ENCODE measurements at places on chromosomes 12 and 14.

GRCh38 chr14:92507174-92507768 lies 6.3 kb upstream of the RIN3 start:
- no peak for DNase-seq

DNA sequence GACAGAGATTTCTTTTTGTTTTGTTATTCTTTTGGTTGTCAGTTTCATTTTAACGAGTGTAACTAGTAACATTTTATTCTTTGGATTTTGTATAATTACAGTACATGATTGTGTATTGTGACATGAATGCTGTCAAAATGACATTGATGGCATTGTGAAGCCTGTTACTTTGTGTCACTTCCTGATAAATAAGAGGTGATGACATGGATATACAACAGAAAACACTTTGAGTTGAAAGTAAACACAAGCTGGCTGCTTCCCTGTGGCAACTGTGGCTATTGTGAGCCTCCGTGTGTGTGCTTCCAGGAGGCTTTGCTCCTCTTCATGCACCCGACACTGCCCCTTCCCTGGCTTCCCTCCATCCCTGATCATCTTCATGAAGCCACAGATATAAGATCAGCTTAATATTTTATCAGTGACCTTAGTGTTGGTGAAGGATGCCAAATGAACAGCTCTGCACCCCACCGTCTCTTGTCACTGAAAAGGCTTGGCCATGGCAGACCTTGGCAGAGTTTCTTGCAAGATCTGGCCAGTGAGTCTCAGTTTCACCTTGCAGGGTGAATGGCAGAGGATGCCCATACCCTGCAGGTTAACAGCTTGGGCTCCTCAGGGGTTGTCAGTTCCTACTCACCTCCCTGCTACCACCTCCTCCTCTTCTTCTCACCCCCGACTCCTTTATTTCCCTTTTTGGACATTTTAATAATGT lies 191.9 kb downstream of the EPS8 start:
- DNase-seq: no peak

DNA sequence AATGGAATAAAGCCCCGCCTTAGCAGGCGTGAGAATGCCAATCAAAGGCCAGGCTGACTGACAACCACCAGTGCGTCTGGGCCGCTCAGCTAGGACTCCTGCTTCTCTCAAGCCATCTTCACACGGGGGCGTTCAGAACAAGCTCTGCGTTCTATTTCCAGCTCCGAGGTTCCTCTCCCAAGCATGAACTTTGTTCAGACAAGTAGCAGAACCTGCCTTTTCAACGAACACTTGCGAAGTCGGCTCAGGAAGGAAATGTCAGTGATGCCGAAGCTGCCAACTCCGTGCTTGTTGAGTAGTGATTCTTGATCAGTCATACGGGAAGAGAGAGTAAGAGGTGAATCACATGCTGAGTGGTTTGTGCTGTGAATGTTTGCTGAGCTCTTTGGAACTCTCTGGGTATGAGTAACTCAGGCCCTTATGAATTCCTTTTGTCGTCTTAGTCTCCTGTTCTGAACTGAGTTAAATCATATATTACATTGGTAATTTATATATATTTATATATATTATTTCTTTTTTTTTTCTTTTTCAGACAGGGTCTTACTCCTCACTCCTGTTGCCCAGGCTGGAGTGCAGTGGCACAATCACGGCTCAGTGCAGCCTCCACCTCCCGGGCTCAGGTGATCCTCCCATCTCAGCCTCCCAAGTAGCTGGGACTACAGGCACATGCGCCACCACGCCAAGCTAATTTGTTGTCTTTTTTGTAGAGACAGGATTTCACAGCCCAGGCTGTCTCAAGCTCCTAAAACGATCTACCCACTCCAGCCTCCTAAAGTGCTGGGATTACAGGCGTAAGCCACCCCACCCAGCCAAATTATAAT lies 29.4 kb upstream of the BCL7A start:
- no peak for DNase-seq

GRCh38 chr12:12396694-12397093 lies 39.8 kb downstream of the BORCS5 start:
- no peak for DNase-seq

GRCh38 chr12:67428431-67428830 lies 159.3 kb downstream of the CAND1 start:
- DNase-seq: no peak

GRCh38 chr14:103688906-103689902 lies 26.0 kb downstream of the XRCC3 start:
- no peak for DNase-seq
